GM19239 (cell line): ENCODE measurements at places on chromosomes 13 and 19.

GRCh38 chr19:54389553-54389952 lies 24.8 kb upstream of the LAIR1 start:
- no peak for DNase-seq

DNA sequence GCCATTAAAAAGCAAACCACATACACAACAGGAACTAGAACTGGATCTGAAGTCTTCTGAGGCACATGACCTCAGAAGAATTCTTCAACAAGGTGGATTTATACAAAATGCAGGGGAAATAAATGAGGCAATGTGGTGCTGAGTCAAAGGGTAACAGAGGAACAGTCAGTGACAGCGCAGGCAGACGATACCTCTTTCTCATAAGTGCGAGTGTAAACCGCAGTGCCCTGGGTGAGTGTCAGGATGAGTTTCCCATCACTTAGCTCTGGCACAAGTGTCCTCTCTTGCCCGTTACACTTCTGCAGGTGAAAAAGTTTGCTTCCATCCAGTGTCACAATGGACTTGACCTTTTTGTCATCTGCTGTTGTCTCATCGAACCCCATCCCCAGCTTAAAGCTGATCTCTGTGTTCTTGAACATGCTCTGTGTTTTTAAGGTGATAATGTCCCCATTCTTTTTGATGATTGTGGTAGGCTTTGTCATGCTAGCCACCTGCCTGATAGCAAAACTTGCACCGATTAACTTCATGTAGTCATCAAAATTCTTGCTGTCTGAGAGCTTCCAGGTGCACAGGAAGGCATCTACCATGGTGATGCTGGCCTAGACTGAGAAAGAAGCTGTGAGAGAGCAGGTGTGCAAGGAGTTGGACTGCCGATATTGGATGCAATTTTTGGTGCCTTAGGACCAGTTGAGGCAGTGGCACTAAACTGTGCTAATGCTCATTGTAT lies 97.3 kb downstream of the AKAP11 start:
- DNase-seq = no peak

DNA sequence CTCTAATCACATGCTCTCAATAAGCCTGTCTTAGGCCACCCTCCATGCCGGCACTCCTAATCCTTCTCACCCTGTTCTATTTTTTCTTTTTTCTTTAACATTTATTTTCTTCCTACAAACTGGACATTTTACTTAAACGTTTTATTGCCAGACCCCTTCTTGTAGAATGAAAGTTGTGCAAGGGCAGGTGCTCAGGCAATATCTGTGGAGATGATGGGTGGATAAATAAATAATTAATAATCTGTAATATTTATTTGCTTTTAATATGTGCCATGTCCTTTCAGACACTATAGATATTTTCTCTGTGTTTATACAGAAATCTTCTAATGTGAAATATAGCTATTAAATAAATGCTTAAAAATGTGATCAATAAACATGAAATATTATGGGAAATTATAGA lies 815.7 kb upstream of the MIR17HG start:
- no peak for DNase-seq

DNA sequence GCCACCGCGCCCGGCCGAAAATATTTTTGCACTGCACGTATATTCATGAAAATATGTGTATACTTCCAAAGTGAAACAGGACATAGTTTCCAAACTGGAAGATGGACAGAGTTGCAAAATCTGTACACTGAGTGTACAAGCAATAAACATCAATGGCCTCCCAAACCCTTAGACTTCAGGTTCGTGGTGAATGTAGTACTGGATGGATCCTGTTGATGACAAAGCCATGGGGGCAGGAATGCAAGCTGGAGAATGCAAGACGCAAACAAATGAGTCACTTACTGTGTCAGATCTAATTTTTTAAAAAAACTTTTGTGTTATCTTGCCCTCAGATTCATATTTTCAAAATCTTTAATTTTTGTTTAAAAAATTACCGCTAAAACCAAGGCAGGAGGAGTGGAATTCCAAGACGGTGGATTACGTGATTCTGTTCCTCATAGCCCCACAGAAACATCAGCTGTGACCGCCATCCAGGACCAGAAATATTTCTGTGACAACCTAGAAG lies 12.7 kb upstream of the LILRA2 start:
- no peak for DNase-seq

DNA sequence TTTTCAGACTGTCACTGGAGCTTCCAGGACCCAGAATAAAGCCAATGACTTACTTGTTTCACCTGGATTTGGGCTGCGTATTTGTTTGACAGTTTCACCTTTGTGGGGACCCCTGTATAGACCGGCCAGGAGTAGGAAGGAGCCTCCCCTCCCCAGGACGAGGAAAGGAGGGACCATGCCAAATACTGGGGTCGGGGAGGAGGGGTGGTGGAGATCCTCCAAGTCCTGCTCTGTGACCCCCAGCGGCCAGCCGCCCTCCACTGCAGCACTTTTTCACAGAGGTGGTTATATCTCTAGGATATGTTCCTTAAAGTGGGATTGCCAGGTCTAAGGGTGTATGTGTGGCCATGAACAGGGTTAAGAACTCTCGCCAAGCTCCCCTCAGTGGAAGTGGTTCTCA lies 25.7 kb upstream of the ZNF492 start:
- DNase-seq = no peak

DNA sequence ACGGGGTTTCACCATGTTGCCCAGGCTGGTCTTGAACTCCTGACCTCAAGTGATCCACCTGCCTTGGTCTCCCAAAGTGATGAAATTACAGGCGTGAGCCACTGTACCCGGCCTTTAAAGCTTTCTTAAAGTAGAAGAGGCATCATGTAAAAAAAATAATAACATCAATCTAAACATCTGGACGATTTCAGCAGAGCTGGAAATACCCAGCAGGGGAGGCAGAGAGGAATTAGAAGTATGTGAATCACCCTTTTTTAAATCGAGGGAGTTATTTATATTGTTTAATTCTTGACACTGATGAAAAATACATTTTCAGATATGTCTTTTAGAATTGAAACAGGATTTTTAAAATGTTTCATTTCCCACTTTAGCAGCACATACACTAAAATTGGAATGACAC lies 37.4 kb upstream of the MTIF3 start:
- DNase-seq = no peak

- DNase-seq = no peak
These were observed 14.2 kb downstream of the FBXO46 start for GRCh38 chr19:45716359-45717130.

GRCh38 chr13:50426927-50427326 lies 411.7 kb downstream of the KCNRG start:
- DNase-seq = no peak

DNA sequence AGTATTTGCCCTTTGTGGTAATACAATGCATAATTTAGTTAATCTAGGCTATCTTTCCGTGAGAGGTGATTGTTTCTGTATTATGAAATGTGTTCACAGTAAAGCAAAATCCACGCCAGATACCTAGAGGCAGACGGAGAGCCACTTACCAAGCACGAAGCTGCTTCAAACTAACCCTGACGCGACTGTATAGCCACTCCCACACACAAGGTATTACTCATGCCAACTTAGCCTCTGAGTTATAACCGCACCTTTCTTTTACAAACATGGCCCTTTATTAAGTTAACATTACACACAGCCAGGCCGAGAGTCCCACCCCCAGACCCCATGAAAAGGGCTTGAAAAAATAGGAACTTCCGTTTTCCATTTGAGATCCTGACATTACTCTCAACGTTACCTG lies 185.7 kb downstream of the ABCC4 start:
- DNase-seq = no peak

- no peak for DNase-seq
These were observed 1128.2 kb upstream of the PCDH9 start for GRCh38 chr13:68358294-68358705.

GRCh38 chr13:112767506-112768471 lies 78.0 kb downstream of the ATP11A start:
- peak; percentile 61 for DNase-seq

DNA sequence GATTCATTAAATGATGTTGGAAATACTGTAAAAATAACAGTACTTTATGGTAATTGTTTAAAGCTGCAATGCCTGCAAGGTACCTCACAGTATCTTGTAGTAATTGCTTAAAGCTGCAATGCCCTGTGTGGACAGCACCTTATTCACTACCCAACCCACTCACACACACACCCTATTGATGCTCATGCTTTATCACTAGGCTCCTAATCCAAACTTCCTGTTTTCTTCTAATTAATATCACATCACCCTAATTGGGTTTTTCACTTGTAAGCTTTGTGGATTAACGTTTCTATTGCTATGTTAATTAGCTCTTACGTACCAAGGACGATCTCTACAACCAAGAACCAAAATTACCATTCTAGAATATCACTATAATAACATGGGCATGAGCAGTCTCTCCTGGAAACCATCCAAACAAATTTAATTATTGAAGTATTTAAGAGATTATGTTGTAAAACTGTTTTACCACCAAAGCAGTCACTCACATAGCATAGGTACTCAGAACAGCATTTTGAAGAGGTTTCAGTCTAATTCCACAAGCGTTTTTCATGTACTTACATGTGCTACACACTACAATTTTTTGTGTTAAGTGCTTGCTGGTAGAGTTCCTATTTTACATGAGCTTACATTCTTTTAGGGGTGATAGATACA lies 303.8 kb downstream of the PCDH9 start:
- no peak for DNase-seq

- DNase-seq = no peak
These were observed 51.6 kb upstream of the POMP start for GRCh38 chr13:28607187-28607955.

DNA sequence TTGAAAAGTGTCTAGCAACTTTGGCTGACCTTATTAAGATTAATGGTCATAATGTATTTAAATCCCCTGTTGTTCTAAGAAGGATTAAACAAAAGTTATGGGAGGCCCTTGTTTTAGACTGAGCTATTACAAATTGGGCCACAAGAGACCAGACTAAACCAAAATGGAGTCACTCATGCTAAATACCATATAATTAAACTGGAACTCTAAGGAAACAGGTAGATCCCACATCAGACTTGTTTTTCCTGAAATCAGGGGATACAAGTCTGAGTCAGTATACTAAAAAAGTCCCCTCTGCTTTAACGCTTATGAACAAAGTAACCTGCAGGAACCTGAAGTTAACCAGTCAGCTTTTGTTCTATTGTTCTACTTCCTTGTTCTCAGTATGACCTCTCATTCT lies 305.9 kb upstream of the SGCG start:
- no peak for DNase-seq

GRCh38 chr19:48413879-48414587 lies 20.6 kb downstream of the GRIN2D start:
- no peak for DNase-seq

DNA sequence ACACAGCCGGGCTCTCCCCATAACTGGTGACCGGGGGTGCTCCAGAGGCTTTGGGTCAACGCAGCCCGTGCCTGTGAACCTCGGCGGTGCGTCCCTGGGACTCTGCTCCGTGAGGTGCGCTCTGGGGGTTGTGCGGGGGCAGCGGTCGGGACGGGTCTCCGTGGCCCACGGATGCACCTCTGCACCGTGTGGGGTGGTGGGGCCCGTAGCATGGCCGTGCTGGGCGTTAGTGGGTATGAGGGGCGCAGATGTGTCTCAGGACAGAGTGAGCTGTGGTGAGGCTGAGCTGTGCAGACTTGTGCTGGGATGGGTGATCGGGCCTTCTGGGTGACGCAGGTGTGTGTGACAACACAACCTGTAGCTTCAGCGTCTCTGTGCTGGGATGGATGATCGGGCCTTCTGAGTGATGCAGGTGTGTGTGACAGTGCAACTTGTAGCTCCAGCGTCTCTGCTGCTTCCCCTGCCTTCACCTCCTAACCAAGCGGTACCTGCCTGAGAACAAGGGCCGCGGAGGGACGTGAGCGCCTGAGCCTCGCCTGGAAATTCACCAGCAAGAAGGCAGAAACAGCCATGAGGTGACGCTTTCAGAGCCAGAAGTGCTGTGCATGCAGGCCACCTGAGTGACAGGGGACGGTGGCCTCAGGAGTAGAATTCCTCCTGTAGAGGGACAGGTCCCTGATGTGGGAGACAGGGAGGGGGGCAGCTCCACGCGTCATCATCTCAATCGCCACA lies 599 bp downstream of the ZNF331 start:
- no peak for DNase-seq

DNA sequence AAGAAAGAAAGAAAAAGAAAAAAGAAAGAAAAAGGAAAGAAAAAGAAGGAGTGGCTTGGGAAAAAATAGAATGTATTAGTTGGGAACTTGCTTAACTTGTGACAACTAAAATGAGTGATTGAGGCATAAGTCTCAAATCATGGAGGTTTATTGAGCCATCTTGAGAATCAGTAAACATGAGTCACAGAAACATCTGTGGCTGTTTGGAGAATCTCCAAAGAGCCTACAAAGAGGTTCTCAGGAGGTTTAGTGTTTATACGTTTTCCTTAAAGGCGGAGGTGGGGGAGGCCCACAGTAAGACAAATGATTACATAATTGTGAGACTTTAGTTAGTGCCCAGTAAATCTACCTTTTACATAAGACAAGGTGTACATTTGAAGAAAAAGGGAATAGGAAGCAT lies 38.6 kb downstream of the WDR87 start:
- no peak for DNase-seq

DNA sequence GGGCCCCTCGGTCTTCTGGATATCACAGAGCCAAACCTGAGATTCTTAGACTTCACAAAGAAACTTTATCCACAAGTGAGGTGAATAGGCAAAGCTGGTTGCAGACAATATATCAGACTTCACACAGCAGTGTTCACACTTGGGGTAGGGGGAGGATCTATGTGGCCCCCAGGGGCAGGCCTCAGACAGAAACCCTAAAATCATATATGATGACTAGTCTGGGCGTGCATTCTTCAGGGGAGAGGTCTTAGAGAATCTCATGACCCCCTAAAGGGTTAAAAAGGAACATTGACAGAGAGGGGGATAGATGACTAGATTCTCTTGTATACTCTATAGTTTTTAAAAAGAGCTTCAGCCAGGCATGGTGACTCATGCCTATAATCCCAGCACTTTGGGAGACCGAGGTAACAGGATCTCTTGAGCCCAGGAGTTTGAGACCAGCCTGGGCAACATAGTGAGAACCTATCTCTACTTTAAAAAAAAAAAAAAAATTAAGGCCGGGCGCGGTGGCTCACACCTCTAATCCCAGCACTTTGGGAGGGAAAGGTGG lies 2.8 kb downstream of the TYROBP start:
- no peak for DNase-seq

GRCh38 chr19:56132316-56132822 lies 8.7 kb upstream of the ZNF444 start:
- no peak for DNase-seq

DNA sequence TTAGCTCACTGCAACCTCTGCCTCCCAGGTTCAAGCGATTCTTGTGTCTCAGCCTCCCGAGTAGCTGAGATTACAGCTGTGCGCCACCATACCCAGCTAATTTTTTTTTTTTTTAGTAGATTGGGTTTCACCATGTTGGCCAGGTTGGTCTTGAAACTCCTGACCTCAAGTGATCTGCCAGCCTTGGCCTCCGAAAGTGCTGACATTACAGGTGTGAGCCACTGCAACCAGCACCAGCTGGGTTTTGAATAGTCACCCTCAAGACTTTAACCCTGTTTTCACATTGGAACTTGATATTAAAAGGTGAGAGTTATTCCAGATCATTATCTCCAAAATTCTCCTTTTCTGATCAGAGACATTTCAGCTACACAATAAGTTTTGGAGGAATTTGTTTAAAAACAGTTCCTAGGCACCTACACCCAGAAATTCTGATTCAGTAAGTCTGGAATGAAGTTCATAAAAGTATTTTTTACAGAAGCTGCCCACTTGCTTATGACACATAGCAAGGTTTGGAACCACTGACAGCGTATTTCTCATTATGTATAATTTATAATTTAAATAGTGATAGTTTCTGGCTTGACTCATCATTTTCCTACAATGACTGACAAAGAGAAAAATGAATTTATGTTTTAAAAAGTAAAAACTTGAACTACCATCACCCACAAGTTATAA lies 417.3 kb downstream of the DIAPH3 start:
- no peak for DNase-seq
